ENCODE measurements at places on chromosomes 2 and 18. TPM values are rescaled to one million over a fixed set of nuclear protein-coding genes. Genes with fewer than 3 reads are reported as not detected.

The GREB1 gene
- 3.4 TPM for total RNA-seq

The REG1B gene
- total RNA-seq = not detected

The MC5R gene
- 6.7 TPM for total RNA-seq

The SFXN5 gene
- 17.5 TPM for total RNA-seq

The INO80C gene
- total RNA-seq = 9.6 TPM

The CHRND gene
- total RNA-seq = not detected

The MERTK gene
- total RNA-seq = 0.10 TPM

The SLC9A2 gene
- 1.2 TPM for total RNA-seq

The LRRC30 gene
- total RNA-seq = not detected

The WNT10A gene
- total RNA-seq = 1.5 TPM

The TUBA4B gene
- not detected for total RNA-seq

The PLGLB1 gene
- 0.43 TPM for total RNA-seq

The TSHZ1 gene
- total RNA-seq = 2.2 TPM

The NXPH2 gene
- total RNA-seq = 34.5 TPM

The CELF4 gene
- not detected for total RNA-seq

The SMPD4 gene
- total RNA-seq = 38.5 TPM
